ENCODE measurements at places on chromosomes 2 and 18. TPM values are rescaled to one million over a fixed set of nuclear protein-coding genes. Genes with fewer than 3 reads are reported as not detected.

DNA sequence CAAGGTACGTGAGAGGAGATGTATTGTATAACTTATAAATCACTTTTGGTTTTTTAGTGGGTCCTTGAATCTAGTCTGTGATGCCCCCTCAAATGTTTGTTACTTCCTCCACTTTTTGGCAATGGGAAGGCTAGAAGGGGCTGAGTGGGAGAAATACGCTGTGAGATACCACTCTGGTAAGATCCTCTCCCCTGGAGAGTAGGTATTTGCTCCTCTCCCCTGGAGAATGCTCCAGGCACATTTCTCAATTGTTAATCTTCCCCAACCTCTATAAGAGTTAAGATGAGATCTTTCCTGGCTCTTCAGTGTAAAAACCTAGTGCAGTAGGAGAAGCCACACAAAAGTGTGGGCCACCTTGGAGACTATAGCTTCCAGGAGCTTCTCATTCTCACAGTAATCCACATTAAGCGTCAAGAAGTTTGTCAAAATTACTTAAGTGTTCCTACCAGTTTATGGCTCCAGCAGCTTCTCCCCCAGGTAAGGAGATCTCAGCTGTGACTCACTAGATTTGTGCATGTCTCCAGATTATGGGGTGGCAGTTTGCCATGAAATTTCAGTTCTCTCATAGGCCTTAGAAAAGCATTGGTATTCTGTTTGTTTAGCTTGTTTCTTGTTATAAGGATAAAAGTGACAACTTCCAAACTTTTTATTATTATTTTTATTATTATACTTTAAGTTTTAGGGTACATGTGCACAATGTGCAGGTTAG, 182.6 kb downstream of the FSIP2 start:
- DNase-seq: no peak

GRCh38 chr2:189527041-189527750, 53.4 kb downstream of the SLC40A1 start:
- DNase-seq: no peak

Gene CYP1B1
- 1.6 TPM for polyA plus RNA-seq

DNA sequence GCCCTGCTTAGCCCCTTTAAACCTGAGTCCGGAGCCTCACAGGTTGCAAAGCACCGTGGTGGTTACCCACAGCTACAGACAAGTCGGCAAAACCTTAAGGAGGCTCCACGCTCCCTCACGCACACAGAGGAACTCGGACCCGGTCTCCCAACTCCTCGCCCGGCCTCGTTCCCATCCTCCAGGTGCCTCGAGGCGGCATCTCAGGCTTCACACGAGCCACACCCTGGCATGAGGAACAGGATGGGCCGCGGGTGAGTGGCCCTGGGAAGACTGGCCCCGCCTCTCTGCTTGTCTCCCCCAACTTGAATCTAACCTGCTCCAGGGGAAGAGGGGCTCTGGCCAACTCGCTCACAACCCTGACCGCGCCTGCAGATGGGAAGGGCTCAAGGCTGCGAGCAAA, 97.4 kb downstream of the EIPR1 start:
- DNase-seq: no peak

GRCh38 chr2:131143803-131144202, 38.7 kb downstream of the PLEKHB2 start:
- no peak for DNase-seq

DNA sequence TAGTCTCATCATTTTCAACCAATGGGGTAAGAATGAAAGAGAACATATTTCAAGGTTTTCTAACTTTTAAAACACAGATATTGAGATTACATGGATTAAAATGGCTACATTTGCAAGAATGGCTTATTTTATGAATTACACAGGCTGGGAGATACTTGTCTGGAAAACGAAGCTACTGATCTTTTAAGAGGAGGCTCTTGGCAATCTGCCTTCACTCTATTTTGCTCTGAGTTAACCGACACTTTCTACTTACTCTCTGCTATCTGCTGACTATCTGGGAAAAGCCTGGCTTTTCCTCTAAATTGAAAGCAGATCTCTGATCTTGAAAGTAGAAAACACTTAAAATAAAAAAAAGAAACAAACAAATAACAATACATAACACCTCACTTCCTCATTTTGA, 325.4 kb upstream of the LINC00305 start:
- DNase-seq: no peak

GRCh38 chr2:8722986-8723385, 41.1 kb downstream of the ID2 start:
- no peak for DNase-seq

Gene TTC31
- polyA plus RNA-seq: 18.2 TPM

DNA sequence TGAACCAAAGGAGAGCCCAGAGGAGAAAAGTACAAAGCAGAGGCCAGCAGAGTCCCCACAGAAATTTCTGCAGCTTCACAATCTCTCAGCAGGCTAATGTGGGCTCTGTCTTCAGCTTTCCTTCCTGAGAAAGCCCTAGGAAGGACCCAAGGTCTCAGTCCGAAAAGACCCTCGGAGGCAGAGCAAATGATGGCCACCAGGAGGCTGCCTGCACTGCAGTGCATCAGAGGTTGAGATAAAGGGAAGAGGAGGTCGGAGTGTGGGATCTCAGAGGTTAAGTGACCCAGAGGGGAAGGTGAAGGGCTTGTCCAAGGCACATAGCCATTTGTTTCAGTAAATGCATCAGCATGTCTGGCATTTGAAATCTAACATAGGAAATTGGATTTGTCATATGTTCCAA, 299.1 kb upstream of the SLC14A2 start:
- DNase-seq: no peak

Gene CFC1
- polyA plus RNA-seq: not detected

Gene ECEL1
- polyA plus RNA-seq: not detected

Gene LRATD1
- polyA plus RNA-seq: 4.3 TPM

DNA sequence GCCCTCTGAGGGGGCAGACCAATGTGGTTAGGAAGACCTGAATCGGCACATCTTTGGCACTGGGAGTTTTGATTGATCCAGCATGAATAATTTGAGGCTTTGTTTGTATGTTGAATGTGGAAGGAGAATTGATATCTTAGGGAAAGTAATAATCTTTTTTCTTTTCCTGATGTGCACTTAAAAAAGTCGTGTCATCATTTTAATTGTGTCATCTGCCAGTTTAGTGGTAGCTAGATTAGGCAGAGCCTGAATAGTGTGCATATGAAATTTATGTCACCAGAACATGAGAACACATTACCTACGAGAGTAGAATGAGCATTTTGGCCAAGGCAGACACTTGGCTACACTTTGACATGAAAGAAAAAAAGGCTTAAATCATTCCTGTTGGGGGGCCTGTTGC, 79.5 kb downstream of the KIF5C start:
- DNase-seq: no peak

- no peak for DNase-seq
Observed at GRCh38 chr2:109353806-109354745, 225.1 kb downstream of the SH3RF3 start.

DNA sequence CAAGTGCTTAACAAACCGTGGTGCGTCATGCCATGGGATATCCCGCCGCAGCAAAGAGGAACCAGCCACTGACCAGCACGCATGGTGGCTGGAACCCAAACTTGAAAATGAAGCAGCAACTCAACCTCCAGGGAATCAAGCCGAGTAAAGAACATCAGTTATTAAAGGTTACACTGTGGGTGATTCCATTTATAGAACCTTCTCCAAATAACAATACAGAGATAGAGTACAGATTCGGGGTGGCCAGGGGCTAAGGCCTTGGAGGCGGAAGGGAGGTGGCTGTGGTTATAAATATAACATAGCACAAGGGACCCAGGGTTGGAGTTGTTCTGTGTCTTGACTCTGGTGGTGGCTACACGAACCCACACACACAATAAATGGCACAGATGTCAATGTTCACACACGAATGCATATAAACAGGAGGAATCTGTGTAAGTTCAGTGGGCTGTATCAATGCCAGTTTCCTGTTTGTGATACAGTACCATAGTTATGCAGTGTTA, 123.1 kb downstream of the EIPR1 start:
- DNase-seq: no peak

Gene UPP2
- polyA plus RNA-seq: not detected

DNA sequence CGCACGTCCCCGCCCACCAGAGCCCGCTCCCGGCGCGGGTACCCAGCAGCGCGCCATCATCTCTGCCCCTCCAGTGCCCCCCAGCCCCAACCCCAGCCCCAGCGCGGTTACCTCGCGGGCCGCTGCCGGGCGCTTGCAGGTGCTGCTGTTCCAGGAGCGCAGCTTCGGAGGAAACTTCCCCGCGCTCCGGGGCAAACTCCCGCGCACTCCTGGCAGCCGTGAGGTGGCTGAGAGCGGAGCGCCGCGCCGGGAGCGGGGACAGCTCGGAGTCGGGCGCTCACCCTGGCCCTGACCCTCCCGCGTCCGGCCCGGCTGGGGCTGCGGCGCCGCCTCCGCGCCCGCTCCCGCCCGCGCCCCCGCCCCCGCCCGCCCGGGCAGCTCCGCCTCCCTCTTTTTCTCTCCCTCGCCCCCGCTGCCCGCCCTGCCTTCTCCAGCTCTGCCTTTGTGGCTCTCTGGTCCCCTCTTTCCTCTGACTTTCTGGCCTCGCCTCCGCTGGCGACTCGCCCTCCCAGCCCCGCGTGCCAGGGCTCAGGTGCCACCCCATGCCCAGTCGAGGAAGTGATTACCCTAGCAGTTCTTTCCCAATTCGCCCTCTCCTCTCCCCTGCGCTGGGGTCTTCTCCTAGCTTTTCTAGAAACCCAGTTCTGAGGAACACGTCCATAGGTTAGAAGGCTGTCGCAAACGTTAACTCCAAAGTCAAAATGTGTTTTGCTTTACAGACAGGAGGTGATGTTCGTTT, at the start of gene CHST9:
TSS of gene CHST9 (minus strand) at position 284 of the 739 bp plus-strand sequence. CDS start 42,499 bp downstream, outside the sequence.
- DNase-seq: no peak

- no peak for DNase-seq
Observed at GRCh38 chr2:29423061-29423666, 307.9 kb downstream of the CLIP4 start.

- DNase-seq: no peak
Observed at GRCh38 chr2:37698931-37699481, 27.6 kb upstream of the CDC42EP3 start.

All from keratinocyte (primary cell).